ENCODE measurements at places on chromosomes 5 and 9. TPM values are rescaled to one million over a fixed set of nuclear protein-coding genes. Genes with fewer than 3 reads are reported as not detected.

Gene PCDHA11
- total RNA-seq = 6.3 TPM

Gene SPARC
- total RNA-seq = 122 TPM

Gene ROR2
- 20.1 TPM for total RNA-seq

Gene SPATA31C1
- not detected for total RNA-seq

Gene PLAC8L1
- not detected for total RNA-seq

Gene BARHL1
- total RNA-seq = 3.1 TPM

Gene ARHGEF39
- 31.9 TPM for total RNA-seq

Gene MYMK
- total RNA-seq = not detected

GRCh38 chr5:65952259-65952658, 25.9 kb downstream of the ERBIN start:
- no peak for DNase-seq

- DNase-seq = no peak
These were observed 140.6 kb upstream of the SLC12A2 start for GRCh38 chr5:127943061-127943371.

- no peak for DNase-seq
These were observed 49.8 kb downstream of the FSTL4 start for GRCh38 chr5:133562554-133562953.

DNA sequence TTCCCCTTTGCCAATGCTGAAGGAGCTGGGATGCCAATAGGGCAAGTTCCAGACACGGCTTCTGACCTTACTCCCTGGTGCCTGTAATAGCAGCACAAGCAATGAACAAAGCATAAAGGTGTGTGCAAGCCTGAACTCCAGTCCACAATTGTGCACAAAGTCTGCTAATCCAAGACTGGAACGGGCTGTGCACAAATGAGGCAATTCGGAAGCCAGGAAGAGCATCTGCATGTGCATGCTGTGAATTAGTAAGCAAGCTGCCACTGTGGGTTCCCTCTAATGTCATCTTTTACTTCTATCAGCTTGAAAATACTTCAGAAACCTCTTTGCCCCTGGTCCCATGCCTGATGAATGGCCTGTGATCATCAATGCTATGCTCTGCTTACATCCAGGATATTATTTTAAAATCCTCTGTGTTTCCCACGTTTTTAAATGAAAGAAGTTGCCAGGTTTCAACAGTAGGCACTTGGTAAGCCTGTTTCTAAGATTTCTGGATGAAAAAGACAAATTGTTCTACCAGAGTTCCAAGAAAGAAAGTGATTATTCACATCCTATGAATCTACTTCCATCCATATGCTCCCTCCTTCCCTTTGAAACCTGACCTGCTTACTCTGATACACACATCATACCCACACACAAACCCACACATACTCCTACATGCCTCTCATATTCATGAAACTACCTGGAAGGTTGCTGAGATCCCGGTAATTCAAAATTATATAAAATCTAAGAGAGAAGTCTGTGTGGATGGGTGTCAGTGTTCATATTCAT, 165.7 kb downstream of the KCTD16 start:
- DNase-seq = no peak

DNA sequence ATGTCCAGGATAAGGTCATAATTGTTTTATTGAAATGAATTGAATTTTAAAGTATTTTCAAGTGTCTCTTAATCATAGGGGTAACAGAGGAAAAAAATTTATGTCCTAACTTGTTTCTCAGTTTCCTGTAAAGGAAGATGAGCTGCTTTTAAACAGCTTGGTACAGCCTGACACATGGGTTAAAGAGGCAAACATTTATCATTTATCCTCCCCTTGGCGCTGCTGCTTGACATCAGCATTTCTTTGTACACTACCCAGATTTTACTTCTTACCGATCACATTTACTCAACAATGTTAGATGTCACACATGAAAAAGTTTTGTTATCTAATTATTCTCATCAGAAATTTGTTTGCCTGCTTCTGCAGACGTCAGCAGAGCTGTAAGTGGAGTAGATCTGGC, 79.4 kb upstream of the CTSL start:
- DNase-seq = no peak

DNA sequence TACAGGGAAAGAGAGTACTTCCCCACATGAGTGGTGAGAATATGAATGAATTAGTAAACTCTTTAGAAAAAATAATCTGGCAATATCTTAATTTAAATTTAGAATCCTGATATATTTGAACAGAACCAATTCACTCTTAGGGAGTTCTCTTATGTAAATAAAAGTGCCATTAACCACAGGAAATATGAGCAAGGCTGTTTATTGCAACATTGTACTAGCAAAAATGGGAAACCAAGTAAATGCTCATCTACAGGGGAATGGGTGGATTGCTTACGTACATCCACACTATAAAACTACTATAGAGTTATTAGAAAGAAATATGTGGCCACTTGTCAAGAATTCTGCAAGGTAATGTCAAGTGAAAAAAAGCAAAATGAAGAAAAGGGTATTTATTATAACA, 274.5 kb downstream of the TLE1 start:
- DNase-seq = no peak

DNA sequence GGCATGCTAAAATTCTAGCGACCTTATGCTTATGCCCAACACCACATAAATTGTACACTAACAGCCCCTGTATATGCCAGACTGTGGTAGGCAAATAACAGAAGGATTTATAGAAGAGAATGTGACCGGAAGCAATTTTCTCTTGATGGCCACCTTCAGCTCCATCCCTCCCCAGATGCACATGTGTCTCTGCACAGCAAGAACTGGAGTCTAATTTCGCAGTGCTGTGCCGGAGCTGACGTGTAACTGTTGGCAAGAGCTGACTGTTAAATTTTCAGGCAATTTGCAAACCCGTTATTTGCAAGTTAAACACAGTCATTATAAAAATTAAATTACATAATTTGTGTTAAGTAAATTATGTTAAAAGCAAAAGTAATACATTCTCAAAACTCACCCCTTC, 48.4 kb downstream of the PCA3 start:
- no peak for DNase-seq

DNA sequence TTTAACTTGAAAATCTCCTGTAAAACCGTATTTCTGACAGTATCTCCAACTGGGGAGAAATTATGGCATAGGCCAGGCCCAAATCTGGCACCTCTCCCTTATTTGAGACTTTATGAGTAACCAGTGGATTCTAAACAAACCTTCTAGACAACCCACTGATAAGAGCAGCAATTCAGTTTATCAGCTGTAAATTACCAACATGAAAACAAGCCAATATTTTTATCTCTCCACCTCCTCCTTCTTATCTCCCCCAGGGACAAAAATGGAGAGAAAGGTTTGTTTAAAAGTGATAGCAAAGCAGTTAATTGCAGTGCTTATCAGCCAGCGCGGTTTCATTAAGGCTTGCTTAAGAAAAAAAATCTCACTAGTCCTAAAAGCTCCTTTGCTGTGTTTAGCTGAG, 53.8 kb downstream of the KCNV2 start:
- no peak for DNase-seq

DNA sequence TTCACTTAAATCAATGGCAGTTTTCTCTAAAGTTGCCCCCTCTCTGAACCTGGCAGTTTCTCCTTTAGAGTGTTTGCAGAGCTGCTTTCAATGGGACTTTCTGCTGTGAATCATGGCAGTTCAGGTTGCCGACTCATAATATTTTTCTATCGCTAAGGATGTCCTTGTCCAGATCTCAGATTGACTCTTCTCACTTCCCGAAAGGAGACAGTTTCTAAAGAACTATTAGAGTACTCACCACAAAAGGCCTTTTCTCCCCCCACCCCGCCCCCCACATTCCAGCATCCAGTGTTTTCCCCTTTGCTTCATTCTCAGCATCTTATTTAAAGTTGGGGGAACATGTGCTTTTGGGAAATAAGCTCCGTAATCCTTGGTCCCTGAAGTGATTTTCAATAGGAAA, 443.5 kb upstream of the KLF4 start:
- peak; percentile 9 for DNase-seq

- DNase-seq = no peak
These were observed 8.0 kb downstream of the PDLIM4 start for GRCh38 chr5:132265336-132266030.

GRCh38 chr9:134493461-134494272, 147.9 kb upstream of the COL5A1 start:
- DNase-seq = no peak

- peak; percentile 84 for DNase-seq
These were observed 4.8 kb downstream of the DNAH5 start for GRCh38 chr5:13939638-13940037.

DNA sequence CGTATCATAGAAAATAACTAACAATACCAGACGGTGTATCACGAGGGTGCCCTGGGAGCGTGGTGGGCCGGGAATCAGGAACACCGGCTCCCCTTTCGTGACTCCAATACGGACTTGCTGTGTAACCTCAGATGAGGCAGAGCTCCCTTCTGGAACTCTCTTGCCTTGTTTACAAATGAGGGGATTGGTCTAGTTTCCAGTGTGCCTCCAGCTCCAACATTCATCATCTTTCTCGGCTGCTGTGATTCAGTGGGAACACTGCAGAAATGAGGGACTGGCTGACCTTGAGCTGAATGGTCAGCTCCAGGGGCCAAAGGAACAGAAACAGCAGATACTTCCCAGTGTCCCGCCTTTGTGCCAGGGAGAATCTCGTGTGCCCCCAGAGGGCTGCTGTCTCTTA, 22.6 kb upstream of the TGFBI start:
- no peak for DNase-seq

GRCh38 chr5:75933489-75933888, 149.7 kb upstream of the SV2C start:
- no peak for DNase-seq

DNA sequence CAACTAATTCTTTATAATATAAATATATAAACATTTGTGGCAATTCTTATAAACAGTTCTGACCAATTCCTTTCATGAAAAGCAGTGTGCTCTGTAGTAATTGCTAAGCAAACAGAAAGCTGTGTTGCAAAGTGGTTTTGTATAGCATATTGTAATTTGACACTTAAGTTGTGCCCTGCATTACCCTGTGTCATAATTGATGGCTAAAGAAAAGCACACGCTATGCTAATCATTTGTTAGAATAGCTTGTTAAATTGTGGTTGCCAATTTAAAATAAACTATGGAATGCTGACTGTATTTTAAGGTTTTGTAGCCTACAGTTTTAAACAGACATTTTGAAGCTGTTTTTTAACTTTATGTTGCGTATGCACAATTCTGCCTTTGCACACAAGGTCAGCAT, 140.0 kb downstream of the PBX3 start:
- DNase-seq = peak; percentile 19

- peak; percentile 31 for DNase-seq
These were observed 108.9 kb downstream of the IZUMO3 start for GRCh38 chr9:24436761-24437160.

All from neural progenitor cell (in vitro differentiated cells).